ENCODE measurements at places on chromosomes 4 and X.

DNA sequence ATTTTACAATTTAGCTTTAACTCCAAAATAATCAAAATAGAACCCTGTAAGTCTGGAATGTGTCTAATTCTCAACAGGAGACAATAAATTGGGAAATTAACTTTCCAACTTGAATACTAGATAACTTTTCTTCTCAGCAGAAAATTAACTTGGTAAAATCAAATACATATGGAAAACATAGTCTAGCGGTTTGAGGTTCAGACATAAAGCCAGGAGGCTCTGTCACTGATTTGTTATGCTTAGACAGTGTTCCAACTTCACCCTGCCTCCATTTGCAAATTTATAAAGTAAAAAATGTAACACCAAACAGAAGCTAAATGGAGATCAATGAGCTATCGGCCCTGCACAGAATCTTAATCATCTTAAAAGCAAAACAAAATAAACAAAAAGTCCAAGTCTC, 46.3 kb downstream of the TBCK start:
- DNase-seq: no peak

DNA sequence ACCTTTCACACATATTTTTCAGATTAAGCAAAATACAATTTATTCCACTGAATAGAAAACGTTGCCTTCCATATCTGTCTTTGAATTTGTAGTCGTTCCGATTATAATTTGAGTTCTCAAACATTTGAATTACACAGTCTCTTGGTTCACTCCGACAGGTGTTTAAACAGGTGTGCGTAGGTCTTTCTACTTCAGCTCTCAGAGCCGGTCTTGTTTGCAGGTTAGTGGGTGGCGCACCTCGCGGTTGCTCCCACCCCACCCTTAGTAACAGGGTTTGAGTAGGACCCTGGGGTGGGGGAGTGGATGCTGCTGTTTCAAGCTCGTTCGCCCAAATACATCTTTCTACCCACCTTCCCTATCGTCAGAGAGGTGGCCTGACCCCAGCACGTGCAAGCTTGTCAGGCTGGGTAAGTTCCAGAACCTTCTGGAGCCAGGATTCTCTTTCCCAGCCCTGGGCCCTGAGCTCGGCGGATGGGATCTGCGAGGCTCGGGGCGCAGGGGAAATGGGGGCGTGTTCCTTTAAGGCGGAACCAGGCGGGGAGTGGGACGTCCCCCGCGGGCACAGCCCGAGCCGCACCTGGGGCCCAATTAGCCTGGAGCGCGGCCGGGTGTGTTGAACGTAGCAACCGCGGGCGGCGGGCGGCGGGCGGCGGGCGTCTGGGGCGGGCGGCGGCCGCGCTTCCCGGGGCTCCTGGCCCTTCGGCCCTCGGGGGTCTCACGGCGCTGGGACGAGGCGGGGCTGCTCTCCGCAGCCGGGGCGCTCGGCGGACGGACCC, at the start of gene FAM149A:
FAM149A (plus strand) TSS at position 591 of the 776 bp plus-strand sequence.
- peak; percentile 23 for DNase-seq

DNA sequence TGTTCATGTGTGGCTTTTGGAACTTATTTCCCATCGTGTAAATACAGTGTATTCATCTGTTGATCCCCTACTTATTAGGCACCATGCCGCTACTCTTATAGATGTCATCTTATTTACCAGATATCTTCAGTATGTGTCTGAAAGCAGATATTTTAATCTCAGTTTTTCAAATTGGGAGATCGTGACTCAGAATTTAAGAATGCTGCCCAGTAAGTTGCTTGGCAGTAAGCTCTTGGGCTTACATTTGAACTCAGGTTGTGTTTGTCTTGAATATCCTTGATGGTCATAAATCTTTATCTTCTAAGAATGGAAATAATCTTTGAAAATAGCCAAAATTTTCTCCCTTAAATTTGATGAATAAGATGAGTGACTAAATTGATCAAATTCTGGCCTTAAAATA, 45.9 kb upstream of the RPA4 start:
- DNase-seq: no peak

DNA sequence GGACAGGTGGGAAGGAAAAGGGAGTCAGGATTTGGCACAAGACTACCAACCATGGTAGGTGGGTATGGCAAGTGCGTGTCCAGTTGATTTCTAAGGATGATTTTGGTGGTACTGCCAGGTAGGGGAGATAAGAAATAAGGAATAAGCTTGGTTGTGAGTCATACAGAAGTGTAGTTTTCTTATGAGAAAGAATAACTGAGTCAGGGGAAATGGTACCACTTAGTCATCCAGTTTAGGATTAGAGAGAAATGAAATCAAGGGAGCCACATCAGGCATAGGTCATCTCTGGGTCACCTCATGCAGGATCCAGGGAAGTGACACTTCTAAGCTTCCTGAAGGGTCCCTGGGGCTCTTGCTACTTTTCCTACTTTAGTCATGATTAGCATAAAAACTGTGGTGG, 107.1 kb upstream of the C1GALT1C1 start:
- DNase-seq: no peak

DNA sequence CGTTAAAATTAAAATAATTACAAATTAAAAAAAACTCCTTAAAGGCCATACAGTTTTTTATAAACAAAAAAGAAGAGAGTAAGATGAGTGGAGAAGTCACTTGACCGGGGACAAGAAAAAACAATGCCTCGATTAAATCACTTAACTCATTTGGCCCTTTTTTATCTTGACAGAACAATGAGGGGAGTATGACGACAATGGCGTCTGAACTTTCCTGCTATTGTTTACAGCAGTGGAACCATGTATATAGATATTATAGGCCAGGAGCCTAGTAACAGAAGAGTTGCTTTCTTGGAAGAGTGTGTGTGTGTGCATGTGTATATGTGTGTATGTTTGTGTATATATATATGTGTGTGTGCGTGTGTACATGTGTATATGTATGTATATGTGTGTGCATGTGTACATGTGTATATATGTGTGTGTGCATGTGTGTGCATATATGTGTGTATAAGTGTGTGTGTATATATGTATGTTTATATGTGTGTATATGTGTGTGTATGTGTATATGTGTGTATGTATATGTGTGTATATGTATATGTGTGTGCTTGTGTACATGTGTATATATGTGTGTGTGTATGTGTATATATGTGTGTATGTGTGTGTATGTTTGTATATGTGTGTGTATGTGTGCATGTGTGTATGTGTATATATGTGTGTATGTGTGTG, 153.4 kb upstream of the FAT1 start:
- DNase-seq: no peak

- DNase-seq: peak; percentile 3
Measured at GRCh38 chr4:127249066-127249766, 383.5 kb upstream of the INTU start.

- no peak for DNase-seq
Measured at GRCh38 chrX:50905334-50905733, 5.2 kb upstream of the BMP15 start.

GRCh38 chrX:43661521-43662240, 5.6 kb downstream of the MAOA start:
- no peak for DNase-seq

DNA sequence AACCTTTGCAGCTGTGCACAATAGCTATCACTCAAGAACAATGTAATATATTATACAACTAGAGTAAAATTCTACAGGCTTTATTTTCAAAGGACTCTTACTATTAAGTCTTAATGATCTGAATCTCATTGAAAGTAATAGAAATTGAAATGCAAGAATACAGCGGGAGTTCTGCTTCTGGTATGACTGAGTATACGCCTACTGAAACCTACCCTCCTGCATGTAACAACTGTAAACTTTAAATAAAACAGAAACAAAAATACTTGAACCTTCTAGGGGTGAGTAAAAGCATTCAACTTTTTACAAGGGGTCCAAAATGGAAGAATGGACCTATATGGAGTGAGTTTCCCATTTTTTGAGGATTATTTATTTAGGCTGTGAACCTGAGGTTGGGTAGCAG, 13.5 kb downstream of the DCHS2 start:
- DNase-seq: no peak

DNA sequence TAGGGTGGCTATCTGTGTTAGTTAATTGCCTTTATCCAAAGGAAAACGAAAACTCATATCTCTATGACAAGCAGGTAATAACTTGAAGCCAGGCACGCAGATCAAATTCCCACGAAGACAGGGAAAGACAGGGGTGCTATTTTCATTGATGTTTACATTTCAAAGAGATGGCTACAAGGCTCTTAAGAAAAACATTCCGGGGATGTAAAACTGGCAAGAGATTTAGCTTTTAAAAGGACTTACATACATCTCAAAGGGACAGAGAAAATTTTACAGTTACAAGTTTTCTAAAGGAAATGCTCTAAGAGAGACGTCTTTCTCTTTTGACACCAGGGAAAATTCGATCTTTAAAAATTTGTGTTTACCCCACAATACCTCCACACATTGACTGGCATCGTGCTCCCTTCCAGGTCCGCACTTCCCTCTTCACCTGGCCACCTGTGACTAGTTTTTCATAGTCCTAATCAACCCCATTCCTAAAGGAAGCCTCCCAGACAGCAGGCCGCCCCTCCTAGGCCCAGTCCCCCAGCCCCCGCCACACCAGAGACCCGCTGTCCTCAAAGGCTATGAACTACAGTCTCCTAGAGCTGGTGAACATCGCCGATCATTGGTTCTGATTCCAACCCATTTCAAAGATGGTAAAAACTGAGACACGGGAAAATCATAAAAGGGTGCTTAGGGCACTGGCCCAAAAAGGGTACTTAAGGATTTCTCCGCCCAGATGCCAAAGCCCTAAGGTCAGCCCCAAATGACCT, 649 bp upstream of the ARAF start:
- no peak for DNase-seq

DNA sequence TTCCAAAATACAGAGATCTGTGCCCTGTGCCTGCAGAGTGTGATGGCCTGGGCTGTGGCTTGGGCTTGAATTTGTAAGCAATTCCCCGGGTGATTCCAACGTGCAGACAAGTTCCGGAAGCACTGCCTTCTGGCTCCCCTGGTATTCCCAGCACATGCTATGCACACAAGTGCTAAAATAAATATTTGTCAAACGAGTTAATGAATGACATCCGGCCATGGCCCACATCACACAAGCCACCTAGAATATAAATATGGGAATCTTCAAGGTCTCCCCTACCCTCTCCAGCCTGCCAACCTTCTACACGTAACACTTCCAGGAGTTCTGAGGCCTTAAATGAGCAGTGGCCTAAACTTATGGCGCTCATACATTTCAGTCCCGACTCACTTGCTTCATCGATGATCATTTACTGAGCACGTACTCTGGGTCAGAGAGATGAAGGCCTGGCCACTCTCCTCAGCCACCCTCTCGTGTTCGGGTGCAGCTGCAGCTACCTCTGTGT, 21.3 kb downstream of the DCTD start:
- no peak for DNase-seq

- no peak for DNase-seq
Measured at GRCh38 chr4:143188136-143189088, 3.7 kb downstream of the USP38 start.

DNA sequence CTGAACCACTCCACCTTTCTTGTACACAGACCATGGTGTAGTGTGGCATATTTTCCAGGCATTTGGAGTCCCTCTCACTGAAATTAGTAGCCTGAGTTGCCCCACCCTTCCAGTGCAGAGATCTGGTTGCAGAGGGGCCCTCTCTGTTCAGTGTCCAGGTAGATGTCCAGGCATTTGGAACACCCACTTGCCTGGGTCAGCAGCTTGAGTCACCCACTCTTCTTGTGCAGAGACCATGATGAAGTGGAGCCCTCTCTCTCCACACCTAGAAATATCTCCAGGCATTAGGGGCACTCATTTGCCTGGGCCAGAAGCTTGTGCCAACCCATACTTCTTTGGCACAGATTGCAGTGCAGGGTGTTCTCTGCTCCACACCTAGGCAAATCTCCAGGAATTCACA, 2733.3 kb downstream of the PCDH7 start:
- no peak for DNase-seq

- no peak for DNase-seq
Measured at GRCh38 chr4:165757451-165757850, 115.6 kb upstream of the TLL1 start.

Measured in kidney glomerular epithelial cell (primary cell).